ENCODE measurements at places on chromosomes 6 and 20.

GRCh38 chr6:11586117-11586516 is 48.6 kb downstream of the TMEM170B start:
- no peak for DNase-seq

- DNase-seq, result no peak
Measured at GRCh38 chr6:167152862-167153261, 4.9 kb downstream of the GPR31 start.

DNA sequence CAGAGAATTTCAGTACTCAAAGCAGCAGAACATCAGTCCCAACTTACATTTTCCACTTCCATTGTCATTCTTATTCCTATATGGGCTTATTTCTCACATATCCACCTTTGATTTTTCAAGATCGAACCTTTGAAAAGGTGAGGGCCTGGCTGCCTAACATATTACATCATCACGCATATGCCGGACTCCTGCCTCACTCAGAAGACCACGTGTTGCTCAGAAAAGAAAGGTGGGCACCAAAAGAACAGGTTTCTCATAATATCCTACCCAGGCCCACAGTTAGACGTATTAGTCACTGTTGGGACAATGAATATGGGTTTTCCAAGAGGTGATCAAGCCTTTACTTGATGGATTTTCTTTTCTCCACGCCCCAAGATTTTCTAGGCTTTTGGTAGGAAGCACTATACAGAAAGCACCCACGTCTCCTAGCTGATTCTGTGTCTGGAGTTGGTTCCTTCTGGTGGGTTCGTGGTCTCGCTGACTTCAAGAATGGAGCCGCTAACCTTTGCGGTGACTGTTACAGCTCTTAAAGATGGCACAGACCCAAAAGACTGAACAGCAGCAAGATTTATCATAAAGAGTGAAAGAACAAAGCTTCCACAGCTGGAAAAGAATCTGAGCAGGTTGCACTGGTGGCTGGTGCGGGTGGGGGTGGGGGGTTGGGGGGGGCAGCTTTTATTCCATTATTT is 168.9 kb downstream of the ATXN1 start:
- DNase-seq, result no peak

DNA sequence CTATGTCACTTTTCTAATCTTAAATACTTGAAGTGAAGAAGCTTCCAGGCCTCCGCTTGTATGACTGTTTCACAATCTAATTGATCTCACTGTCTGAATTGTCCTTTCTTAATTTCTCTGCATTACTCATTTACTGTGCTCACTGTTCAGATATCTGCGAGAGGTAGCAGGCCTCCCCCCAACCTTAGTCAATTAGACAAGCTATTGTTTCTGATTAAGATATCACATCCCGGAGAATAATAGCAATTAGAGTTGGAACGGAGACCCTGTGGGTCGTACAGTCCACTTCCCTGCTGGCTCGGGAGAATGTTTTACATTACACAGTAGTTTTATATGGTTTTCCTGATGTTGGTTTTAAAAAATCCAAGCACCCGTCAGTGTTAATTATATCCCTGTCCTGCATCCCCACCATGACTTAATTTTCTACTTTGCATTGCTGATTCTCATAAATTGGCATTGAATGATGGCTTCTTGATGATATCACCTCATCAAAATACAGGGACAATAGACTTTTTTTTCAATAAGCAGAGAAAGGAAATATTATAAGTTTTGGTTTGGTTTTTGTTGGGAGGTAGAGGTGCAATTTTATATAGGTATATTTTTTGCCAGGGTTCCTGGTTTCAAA is 178.7 kb upstream of the TSHZ2 start:
- no peak for DNase-seq

DNA sequence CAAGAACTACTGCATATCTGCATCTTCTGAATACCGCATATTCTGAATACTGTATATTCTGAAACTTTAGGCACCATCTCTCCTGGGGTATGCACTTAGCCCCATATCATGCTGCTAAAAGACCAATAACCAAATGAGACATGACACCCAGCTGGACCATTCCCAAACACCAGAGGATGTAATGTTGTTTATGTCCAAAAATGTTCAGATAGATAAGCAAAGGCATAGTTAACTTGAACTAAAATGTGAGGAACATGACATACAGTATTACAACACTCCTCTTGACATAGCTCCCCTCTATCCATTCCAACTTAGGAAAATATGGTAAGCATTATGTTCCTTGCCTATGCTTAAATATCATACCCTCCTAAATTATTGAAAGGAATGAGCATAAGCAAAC is 127.3 kb downstream of the TENT5A start:
- DNase-seq, result no peak

GRCh38 chr20:63706852-63707557 is 771 bp downstream of the ARFRP1 start:
- peak; percentile 56 for DNase-seq

- no peak for DNase-seq
Measured at GRCh38 chr6:183668-184067, 108.6 kb upstream of the DUSP22 start.

GRCh38 chr20:973785-974194 is 28.3 kb downstream of the RSPO4 start:
- peak; percentile 23 for DNase-seq

DNA sequence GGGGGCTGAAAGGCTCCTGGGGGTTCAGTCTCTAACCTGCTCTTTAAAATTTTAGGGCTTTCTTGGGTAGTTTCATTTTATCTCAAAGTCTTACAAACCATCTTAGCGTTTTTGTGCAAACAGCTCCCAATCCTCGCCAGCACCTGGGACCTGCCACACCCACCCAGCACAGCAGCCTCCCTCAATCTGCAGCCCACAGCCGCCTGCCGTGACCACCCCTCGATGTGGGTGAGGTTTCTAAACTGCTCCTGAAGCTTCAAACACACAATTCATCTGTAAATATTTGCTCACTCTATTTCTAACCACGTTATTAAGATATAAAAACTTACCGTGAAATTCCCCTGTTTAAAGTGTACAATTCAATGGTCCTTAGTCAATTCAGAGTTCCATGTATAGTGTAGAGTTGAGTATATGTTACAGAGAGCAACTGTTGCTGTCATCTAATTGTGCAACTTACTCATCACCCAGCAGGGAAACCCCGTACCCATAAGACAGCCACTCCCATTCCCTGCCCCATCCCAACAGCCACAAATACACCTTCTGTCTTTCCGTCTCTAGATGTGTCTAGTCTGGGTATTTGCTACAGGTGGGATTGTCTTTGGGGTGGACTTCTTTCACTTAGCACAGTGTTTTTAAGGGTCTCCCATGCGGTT is 381.0 kb downstream of the TAF4 start:
- no peak for DNase-seq

GRCh38 chr6:25142506-25142905 is 136.7 kb upstream of the CARMIL1 start:
- DNase-seq, result no peak

DNA sequence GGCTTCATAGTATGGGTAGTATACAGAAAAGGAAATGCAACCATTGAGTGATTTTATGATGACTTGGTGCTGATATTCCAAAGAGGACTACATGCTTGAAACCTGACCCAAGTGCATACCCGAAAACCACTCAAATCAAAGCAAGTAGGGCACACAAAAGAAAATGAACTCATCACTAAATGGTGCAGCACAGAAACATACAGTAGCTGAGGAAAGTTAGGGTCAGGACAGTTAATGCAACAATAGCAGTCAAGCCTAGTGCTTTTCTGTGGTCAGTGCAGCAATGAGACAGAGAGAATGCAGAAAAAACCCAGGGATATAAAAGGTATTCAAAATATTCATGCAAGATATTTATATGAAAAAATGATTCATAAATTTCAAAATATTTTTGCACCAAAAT is 711.1 kb downstream of the EPHA7 start:
- no peak for DNase-seq

- DNase-seq, result no peak
Measured at GRCh38 chr20:24743641-24744040, 205.4 kb upstream of the CST7 start.

DNA sequence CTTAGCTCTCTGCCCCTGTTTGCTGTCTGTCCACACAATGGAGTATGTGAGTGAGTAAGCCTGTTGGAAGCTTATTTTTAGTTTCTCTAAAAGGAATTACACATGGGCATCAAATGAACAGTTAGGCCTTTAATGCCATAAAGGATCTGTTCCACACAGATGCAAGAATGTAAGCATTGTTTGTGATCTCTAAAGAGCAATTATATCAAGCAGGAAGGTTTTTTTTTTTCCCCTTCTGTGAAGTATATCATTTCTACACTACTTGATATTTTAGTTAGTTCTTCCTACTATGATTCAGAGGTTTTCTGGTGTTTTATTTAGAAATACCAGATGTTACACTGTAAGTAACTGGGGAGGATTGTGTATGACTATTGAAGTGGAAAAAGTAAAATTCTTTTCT is 627.5 kb downstream of the COL12A1 start:
- no peak for DNase-seq

DNA sequence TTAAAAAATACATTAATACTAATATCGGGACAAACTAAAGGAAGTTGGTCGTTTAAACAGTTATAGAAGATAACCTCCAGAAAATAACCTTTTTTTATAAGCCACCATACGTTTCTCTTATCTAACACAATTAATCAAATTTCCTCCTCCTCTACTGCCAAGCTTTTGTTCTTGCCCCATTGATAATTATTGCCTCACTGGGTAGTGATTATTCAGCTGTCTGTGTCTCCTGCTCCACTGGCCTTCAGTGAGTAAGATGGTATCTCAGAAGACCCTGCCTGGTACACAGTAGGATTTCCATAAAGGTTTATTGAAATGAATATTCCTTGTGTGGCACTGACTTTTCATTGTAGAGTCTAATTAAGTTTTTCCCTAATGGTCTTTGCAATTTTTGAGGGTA is 165.5 kb upstream of the SCGN start:
- DNase-seq, result peak; percentile 94

GRCh38 chr6:30325873-30326525 is 728 bp upstream of the TRIM39 start:
- DNase-seq, result peak; percentile 86

DNA sequence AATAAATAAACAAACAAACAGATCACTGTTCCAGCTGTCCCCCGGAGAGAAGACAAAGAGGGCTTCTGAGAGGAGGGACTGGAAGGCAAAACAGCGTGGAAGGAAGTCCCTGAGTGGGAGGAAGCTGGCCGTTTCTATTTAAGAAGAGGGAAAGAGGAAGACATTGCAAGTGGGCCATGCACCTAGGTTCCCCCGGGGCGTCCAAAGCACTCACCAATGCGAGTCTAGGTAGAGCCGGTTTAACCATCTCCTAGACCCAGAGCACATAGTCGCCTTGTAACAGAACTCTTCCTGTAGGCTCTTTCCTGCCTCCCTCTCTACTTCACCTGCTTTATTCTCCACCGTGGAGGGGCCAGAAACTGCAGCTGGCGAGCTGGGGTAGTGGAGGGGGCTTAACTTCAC is 158.4 kb downstream of the ZDHHC14 start:
- no peak for DNase-seq

DNA sequence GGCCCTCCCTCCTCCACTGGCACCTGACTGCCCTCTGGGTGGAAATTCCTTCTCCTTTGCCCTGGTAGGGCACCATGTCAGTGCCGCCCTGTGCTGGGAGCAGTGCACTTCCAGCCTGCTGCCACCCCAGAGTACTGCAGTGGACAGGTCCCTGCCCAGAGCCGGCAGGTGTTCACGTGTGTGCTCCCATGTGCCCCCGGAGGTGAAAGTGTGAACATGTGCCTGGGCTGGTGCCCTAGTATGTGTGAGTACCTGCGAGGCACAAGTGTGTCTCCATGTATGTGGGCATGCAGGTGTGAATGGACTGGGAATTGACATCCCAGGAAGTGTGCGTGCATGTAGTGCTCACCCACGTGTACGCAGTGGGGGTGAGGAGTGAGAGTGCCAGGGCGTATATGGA is 29.4 kb downstream of the SDCBP2 start:
- peak; percentile 40 for DNase-seq

DNA sequence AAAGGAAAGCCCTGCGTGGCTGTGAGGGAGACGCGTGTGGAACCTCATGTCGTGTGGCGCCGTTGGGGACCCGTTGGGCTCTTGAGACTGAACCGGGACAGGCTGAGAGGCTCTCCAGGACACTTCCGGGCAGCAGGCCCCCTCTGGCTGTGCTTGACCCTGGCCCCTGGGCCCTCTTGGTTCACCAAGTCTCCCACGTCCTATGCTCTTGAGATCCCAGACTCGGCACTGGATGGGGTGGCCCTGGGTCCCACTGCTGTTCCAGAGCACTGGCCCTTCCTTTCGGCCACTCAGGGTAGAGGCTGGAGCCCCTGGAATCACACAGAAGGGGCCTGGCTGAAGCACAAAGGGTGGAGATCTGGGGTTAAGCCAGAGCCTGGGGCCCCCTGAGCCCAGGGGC is 30.4 kb downstream of the NTSR1 start:
- no peak for DNase-seq

- no peak for DNase-seq
Measured at GRCh38 chr6:170087941-170088581, 202.8 kb downstream of the DLL1 start.

- DNase-seq, result no peak
Measured at GRCh38 chr20:59485576-59486454, 118.5 kb upstream of the PHACTR3 start.

- no peak for DNase-seq
Measured at GRCh38 chr6:105594821-105595220, 191.9 kb upstream of the PREP start.

GRCh38 chr20:57777911-57778310 is 68.1 kb upstream of the PMEPA1 start:
- no peak for DNase-seq

DNA sequence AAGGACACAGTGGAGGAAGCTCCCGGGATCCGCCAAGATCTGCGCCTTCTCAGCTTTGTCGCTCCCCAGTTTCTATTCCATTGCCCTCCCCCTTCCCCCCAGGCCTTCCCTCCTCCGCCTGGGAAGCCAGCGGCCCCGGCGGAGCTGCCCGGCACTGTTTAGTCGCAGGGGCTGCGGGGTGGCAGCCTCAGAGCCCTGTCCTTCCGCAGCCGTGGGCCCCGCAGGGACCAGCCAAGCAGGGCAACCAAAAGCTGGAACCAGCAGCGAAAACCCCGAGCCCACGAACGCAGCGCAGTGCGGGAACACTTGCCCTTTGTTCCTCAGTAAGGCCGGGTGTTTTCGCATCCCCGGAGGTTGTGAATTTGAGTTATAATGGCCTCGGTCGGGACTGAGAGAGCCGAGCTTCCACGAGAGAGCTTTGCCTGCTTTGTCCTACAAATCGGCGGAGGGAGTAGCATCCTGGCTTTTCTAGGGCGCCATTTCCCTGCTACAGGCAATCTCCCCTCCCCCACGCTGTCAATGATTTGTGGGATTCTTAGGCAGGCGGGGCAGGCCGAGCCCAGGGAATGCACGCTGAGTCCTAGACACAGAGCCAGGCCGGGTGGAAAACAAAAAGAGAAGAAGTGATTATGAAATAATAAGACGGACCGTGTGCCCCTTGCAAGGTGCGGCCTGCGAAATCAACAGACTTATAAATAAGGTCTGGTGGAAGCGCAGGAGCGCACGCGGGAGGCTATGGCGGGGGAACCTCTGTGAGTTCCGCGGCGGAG is 4.0 kb upstream of the TUBB2B start:
- peak; percentile 95 for DNase-seq

DNA sequence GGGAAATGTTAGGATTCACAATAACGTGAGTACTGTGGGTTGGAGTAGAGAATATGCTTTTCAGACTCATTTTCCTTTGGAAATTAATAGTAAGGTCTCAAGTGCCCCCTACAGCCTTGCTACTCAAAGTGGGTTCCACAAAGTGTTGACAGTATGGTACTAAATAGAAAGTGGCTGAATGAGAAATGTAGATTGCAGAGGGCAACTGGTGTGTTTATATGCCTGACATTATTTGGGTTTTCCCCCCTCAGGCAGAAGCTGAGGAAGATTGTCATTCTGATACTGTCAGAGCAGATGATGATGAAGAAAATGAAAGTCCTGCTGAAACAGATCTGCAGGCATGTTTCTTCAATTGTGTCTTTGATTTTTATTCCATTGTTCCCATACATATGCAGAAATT is 5.6 kb downstream of the FBXO9 start:
- no peak for DNase-seq

All from NCI-H146 (cell line).